Activated CD8-positive, alpha-beta memory T cell treated with anti-CD3 and anti-CD28 coated beads for 4 hours (primary cell): ENCODE measurements at places on chromosomes 13 and 19.
A peak's percentile ranks its signal among the peaks of the same experiment; 100 is the strongest.

DNA sequence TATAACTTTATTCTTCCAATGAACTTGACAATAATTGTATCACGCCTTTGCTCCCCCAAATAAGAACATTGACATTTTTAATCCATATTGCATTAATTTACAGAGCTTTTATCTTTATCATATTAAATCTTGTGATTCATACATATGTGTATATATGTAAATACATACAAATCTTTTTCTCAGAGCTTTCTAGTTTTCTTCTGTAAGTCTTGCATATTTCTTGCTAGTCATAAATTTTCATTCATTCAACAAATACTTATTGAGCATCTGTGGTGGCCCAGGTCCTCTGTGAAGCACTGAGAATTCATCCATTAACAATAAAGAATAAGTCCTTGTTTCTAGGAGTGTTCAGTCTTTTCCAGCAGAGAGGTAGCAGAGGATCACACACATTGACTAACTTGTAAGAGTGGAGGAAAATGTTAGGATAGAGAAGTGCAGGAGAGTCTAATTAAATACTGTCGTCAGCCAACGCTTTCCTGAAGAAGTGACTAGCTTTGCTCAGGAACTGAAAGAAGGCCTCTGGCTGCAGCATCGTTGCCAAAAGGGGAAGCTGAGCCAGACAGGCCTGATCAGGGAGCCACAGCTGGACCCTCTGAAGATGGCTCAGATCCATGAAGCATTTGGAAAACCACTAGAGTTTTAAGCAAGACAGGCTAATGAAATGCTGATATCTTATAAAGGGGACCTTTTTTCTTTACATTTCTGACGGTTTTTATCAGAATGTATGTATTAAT, 38.6 kb upstream of the LAMP1 start:
- DNase-seq: no peak

GRCh38 chr19:1657746-1658145, 5.3 kb upstream of the TCF3 start:
- no peak for DNase-seq

GRCh38 chr19:33280351-33280921, 21.9 kb downstream of the CEBPA start:
- no peak for DNase-seq

- DNase-seq: no peak
These were observed 16.8 kb downstream of the DAPK3 start for GRCh38 chr19:3954107-3954506.

DNA sequence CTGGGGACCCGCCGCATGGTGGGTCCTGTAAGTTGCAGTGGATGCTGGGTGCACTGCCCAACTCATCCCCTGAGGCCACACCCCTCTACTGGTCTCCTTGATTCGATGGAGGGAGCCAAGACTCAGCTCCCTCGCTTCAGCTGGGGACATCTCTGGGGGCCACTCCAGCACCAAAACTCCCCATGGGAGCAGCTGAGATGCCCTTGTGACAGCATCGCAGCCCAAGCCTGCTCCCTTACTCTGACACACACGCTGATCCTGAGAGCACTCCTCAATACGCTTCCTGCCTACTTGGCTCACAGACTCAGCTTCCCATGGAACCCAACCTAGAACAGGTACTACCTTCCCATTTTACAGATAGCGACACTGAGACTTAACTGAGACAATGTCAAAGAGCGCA, 56.2 kb downstream of the PEPD start:
- DNase-seq: no peak

GRCh38 chr13:98476106-98476505, 100.8 kb downstream of the STK24 start:
- peak; percentile 42 for DNase-seq

GRCh38 chr13:61045251-61045650, 370.4 kb downstream of the PCDH20 start:
- no peak for DNase-seq

DNA sequence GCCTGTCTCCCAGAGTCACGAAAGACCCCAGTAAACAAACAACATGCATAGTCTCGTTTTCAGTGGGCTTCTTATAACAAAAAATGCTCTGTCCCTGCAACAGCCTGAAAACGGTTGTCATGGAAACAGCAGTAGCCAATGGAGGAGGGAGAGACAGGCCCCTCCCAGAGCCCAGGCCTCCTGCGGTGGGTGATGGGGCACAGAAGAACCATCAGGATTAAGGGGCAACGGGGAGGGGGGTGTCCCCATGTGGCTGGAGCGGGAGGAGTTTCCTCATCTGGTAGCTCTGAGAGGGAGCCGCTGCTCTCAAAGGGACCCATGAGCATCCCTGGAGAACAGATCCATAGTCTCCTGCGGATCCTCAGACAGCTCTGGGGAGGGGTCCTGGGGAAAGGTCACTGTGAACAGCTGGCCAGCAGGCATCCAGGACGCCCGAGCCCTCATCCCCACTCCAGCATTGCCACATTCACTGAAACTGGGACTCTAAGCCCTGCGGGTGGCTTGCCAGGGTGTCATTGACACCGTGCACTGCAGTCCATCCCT, 37.5 kb upstream of the PNMA8B start:
- no peak for DNase-seq

GRCh38 chr13:44710576-44710975, 134.4 kb upstream of the TSC22D1 start:
- DNase-seq: no peak

GRCh38 chr13:43785650-43786471, 911 bp downstream of the ENOX1 start:
- DNase-seq: no peak

DNA sequence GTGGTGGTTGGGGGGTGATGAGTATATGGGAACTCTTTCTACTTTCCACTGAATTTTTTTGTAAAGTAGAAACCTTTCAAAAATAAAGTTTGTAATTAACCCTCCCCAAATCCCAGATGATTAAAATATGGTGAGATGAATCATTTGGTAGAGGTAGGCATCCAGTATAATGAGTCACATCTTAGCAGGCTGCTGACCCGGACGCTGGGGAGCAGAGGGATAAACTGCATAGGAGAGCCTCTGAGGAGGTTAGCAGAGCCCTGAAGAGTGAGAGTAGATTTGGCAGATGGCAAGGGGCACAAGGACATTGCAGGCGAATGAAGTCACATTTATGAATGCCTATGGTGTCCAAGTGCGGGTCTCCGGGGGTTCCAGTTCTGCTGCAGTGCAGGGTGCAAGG, 293.8 kb downstream of the FGF9 start:
- no peak for DNase-seq

- no peak for DNase-seq
These were observed 9.4 kb upstream of the SEMA6B start for GRCh38 chr19:4568886-4569285.

DNA sequence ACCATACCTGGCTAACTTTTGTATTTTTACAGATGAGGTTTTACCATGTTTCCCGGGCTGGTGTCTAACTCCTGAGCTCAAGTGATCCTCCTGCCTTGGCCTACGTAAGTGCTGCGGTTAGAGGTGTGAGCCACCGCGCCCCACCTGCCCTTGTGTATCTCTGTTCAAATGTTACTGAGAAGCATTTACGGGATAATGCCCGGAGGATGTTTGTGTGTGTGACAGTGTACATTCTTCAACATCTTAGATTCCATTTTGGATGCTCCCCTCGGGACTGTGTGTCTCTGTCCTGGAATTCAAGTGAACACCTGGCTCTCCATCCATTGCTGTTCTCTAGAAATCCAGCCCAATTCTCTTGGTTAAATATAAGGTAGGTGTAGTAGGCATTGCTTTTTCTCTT, 93.7 kb downstream of the NLRP12 start:
- DNase-seq: no peak

DNA sequence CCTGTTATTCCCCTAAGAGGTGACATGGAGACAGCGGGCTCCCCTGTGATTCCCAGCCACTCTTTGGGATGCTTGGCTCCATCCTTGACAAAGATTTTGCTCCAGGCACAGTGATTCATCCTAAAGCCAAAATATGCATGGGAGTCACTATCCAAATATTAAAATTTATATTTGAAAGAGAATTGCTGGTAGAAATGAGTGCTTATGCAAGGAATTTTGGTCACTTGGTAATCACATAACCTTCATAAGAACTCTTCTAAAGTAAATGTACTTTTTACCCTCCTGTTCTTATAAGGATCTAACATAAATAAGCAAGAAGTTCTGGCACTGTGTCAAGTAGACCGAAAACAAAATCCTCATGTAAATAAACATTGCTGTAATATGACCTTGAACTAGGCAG, 385.8 kb downstream of the ITGBL1 start:
- DNase-seq: no peak

DNA sequence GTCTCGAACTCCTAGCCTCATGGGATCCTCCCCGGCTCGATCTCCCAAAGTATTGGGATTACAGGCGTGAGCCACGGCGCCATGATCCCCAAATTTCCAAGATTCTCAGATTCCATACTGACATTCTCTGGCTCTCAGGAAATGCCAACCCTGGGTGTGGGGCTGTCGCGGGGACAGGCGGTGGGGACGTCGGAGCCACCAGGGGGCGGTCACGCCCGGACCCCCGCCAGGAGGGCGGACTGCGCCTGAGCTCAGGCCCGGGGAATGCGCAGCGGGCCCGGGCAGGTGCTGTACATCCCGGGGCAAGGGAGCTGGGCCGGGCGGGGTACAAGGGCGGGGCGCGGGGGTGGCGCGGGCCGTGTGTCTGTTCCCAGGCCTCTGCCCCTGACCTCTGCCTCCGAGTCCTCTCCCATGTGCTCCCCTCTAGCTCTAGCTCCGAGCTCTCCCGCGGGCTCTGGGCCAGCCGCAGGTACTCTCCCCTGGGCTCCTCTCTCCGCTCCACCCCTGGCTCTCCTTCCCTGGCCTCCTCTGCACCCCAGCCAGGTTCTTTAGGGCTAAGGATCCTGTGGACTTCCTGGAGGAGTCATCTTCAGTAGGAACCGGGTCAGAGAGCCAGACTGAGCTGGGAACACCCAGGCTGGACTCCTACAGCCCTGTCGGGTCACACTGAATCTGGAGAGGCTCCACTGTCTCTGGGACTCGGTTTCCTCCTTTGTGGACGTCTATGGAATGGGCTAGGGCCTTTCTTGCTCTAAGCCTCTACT, 2.4 kb downstream of the PPP1R13L start:
- no peak for DNase-seq

- no peak for DNase-seq
These were observed 132.9 kb downstream of the SLITRK6 start for GRCh38 chr13:85666356-85666755.

GRCh38 chr13:73684286-73684685, 449.9 kb downstream of the KLF12 start:
- no peak for DNase-seq

DNA sequence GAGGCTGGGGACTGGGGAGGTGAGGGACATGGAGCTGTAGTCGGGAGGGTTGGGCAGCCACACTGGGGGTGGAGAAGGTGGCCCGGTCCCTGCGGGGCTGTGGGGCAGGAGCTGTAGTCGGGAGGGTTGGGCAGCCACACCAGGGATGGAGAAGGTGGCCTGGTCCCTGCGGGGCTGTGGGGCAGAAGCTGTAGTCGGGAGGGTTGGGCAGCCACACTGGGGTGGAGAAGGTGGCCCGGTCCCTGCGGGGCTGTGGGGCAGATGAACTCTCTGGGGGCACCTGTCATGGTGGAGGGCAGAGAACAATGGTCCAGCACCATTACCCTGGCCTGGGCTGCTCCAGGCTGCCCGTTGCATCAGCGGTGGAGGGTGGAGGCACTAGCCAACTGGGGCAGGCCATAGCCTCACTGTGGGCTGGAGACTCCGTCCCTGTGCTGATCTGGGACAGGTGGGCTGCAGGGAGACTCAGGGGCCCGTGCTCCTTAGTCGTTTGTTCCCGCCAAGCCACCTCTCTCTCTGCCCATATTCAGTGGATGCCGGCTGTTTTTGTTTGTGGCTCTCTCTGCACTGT, 51.4 kb downstream of the ATP11A start:
- no peak for DNase-seq
